Right hindlimb (tissue), 1 donor: ENCODE measurements at places on chromosomes 5 and 9.
A peak's percentile ranks its signal among the peaks of the same experiment; 100 is the strongest.

GRCh38 chr9:129163753-129164152 lies 14.3 kb downstream of the IER5L start:
- peak; percentile 33 for DNase-seq

DNA sequence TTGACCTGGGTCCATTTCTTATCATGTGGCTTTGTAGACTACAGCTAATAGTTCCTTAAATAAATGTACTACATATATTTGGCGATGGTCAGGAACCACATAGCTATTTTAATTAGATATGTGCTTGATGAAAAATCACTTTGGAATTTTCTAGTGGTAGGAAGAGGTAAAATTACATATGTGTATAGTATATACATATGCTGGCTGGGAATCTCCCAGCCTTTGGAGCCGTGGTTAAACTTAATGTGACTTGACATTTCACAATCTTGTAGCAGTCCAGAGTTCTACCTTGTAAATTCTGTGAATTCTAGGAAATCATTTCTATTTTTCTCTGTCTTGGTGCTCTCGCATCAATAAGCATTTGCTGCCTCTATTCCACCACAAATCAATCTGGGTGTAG lies 565.0 kb downstream of the DMRTA1 start:
- DNase-seq, result no peak

- DNase-seq, result no peak
Observed at GRCh38 chr5:165127941-165128340, 1622.5 kb downstream of the MAT2B start.

- no peak for DNase-seq
Observed at GRCh38 chr5:2800035-2800434, 48.6 kb upstream of the IRX2 start.

DNA sequence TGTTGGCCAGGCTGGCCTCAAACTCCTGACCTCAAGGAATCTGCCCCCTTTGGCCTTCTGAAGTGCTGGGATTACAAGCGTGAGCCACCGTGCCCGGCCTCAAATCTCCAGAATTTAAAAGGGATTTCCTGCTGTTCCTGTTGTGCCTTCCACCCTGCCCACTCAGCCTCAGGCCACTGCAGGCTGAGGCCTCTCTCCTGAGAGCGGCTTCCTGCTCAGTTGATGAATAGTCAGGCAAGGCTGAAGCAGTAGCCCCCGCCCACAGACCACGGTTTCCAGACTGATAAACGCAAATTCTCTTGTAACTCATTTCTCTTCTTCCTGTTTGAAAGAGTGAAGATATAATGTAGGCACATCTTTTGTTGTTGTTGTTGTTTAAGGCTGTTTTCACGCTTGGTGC lies 127.0 kb upstream of the PLCXD3 start:
- DNase-seq, result no peak

DNA sequence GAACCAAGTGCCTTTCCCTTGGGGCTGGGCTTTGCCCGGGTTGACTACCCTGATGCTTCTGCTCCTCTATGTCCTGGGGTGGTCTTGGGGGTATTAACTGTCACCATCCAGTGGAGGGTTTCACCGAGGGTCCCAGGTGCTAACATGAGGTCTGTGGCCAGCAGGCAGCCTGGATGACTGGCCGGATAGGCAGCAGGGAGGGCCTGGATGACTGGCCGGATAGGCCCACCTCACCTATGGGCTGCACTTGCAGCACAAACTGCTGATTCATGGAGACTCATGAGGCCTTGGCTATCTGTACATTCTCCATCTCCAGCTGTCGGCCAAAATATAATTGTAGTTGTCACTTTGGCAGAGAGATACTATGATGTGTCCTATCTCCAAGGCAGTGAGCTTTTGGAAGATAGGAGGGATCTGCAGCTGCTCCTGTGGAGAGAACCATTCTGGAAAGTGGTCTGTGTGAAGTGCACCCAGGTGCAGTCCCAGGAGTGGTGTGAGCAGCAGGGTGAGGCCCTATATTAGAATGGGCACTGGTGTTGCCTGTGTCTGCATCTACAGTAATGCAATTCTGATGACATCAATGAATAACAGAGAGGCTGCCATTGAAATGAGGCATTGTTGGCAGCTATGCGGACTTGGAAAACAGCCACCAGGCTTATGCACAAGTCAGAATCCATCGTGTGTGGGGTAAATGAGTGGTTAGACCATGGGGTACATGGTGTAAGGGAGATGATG lies 26.3 kb upstream of the CDKN2AIPNL start:
- DNase-seq, result peak; percentile 30

DNA sequence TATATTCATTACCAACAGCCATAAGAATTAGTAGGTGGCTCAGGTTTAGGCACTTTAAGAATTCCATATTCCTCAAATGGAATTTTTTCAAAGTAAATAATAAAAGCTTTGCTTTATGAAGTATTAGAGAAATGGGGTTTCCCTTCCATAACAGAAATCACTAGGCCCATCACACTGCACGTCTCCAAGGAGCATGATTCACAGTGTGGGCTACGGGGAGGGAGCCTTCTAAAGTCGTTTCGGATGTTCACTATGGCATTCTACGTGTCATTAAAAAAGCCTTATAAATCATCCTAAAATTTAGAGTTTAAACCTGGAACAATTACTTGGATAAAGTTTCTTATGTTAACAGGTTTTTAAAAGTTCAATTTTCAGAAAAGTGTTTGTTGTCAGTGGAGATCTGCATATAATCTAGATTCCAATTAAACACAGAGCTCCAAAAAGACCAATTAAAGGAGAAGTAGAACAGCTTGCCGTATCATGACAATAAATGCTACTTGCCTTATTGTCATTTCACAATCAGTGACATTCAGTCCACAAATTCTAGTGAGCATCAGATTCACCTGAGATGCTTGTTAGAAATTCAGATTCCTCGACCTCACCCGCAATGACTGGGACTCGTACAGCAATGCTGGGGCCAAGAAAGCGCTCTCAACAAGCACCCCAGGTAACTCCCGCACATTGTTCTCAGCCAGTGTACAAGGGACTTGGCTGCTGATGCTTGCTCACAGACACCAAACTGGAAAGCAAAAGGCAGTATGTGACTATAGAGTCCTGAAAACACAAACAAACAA lies 115.7 kb downstream of the NFIB start:
- DNase-seq, result no peak

GRCh38 chr5:24188216-24188925 lies 456.4 kb downstream of the CDH10 start:
- no peak for DNase-seq

DNA sequence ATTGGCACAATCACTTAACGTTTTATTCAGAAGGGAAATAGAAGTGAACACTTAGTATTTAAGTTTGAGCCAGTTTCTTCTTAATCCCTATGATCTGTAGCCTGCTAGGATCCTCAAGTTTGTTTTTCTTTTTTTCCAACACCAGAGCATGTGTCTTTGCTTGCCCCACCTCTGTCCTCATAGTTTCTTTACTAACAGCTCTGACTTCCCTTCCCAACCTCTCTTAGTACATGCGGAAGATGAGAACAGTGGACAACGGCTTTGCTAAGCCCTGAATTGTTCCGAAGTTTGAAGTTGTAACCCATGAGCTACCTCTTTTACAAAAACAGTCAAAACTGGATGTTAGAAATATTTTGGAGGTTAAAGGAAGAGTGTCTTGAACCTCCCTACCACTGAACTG lies 61.7 kb upstream of the TAF11L2 start:
- no peak for DNase-seq

DNA sequence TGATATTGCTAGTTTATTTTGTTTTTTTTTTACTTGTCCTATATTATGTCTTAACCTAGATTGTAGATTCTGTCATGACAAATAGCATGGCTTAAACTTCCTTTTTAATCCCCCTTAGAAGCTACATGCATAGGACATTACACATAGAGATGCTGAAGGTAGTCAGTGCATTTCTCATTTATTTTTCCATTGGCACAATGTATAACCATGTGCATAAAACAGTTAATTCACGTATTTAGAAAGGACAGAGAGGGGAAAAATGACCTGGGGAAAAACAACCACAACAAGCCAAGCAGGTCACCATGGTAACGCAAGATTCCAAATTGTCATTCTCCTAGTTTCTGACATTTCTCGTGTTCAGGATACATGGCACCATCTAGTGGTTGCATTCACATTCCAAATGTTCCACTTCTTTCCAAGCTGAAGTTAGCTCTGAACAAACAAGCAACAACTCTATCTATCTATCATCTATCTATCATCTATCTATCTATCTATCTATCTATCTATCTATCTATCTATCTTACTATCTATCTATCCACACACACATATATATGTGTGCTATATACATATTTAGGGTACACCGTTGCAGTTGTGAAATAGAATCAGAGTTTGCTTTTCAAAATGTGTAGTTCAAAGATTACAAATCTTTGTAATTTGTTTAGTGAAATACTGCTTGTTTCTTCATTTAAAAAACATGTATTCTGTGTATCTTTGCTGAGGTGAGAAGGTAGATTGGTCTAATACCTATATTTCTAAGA lies 487.2 kb upstream of the ST8SIA4 start:
- DNase-seq, result peak; percentile 35

DNA sequence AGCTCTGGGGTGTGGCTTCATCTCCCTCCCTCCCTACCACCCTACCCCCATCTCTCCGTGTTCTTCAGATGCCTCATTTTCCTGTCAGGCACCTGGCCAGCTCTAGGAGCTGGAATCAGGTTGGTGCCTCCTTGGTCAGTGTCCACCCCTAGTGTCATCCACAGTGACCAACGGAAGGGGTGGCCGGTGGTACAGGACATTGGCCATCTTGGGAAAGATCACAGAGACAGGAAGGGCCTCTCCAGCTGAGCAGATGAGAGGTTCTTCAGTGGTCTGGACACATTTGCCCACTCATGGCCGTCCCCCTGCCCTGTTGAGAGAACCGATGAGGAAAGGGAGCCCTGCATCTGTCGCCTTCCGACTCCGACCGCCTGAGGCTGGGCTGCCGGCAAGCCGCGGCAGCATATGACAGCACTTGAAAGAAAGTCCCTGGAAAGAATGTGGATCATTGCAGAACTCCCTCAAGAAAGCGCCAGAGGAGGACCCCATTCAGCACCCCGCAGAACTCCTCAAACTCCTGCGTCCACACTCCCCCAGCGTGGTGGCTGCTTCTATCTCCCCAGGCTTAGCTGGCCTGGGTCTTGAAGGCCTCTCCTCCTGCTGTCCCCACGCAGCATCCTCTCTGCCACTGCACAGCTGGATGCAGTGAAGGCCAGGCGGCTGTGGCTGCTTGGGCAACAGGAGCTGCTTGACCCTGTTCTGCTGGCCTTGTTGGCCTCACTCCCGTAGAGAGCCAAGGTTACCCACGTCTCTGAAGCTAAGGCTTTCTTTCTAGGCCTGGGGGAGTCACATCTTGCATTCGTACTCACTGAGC lies 1.9 kb upstream of the CLPTM1L start:
- no peak for DNase-seq

DNA sequence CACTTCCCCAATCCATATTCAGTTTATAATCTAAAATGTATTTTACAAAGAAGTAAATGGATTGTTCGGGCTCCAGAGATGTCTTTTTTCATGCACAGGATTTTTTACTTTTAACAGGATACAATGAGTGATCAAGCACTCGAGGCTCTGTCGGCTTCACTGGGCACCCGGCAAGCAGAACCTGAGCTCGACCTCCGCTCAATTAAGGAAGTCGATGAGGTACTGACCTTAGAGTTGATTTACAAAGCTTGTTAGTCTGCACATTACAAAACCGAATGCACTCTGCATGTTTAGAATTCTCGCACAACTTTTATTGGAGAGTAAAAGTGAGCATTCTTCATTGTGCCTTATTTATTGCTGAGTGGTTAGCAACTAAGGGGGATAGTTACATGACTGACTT lies 65.2 kb downstream of the ERAP1 start:
- no peak for DNase-seq
